Glutamatergic neuron (in vitro differentiated cells): ENCODE measurements at places on chromosomes 7 and 10.

DNA sequence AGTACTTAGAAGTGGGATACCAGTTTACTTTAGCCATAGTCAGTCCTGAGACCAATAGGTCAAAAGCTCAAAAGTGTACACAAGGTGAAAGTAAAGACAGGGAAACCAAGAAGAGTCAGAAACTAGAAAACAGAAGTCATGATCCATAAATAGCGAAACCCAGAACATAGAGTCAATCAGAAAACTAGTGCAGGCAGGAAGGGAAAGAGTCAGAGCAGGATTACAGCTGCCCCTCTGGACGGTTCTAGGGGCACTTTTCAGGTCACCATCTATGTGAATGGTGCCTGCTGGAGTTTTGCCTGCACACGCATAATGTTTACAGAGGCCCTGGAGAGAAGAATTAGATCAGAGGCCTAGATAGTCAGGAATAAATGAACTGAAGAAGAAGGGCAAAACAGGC, 22.4 kb upstream of the DMTF1 start:
- no peak for DNase-seq

DNA sequence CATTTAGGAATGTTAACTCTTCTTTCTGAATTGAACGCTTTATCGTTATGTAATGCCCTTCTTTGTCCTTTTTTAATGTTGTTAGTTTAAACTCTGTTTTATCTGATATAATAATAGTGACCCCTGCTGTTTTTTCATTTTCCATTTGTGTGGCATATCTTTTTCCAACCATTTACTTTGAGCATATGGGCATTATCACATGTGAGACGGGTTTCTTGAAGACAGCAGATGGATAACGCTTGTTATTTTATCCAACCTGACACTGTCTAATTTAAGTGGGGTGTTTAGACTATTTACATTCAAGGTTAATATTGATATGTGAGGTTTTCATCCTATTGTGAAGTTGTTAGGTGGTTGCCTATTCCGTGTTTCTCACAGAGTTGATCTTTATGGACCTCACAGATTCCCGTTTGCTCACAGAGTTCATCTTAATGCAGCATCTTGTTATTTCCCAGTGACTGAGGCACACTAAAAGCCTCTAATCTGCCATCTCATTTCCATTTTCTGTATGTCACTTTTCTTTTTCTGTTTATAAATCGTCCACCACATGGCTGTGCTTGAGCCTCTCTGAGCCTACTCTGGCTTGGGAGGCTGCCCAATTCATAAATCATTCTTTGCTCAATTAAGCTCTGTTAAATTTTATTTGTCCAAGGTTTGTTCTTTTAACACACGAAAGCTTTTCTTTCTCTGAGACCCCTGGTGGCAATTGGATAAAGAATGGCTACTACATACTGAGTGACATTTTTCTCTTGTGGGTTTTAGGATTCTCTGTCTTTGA, 286.2 kb downstream of the HTR7 start:
- DNase-seq, result no peak

DNA sequence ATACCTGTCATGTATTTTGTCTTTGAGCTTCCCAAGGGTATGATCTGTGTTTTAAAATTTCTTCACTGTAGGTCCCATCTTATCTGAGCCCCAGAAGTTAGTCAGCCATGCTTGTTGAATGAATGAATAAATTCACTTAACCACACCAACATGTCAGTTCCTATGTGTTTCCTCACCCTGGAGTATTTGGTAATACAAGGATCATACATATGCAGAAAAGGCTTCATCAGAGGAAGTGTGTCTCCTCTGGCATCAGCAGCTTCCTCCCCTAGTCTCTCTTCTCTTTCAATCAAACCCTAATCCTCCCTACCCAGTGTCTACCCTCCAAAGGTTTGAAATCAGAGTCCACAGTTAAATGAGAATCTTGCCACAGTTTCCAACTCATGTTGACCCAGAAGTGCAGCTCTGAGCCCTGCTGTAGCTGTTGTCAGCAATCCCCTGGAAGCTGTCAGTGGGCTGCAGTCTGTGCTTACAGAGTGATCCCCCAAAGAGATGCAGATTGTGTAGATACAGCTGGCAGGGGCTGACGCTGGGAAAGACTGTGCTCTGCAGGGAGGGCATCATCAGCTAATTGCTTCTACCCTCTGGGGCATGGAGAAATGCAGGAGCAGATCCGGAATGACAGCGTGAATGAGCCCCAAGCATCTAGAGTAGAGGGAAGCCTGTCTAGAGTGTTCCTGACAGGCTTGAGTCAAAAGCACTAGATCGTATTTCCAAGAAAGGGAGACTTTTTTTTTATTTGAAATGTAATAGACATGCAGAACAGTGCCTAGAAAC, 105.0 kb upstream of the WDR11 start:
- peak; percentile 56 for DNase-seq

- DNase-seq, result no peak
Observed at GRCh38 chr10:35172146-35172545, 45.5 kb downstream of the CREM start.

GRCh38 chr10:128043259-128044045, 82.8 kb downstream of the MKI67 start:
- DNase-seq, result no peak

- no peak for DNase-seq
Observed at GRCh38 chr7:12884856-12885440, 197.5 kb downstream of the ARL4A start.

DNA sequence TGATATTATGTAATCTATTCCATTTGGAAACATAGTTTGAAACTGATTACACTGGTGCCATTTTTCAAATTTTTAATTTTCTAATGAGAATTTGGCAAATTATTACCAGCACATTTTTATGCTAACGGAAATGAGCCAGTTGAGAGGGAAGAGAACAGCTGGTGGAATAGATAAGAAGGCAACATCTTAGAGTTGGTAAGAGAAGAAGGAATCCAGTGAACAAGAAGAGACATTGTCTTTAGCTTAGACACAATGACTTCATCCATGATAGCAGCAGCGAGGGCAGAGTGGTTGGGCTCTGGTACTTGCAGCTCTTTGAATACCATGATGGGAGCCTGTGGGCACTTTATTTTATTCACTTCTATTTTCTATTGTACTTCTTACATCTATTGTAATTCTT, 89.6 kb downstream of the CHRM2 start:
- DNase-seq, result no peak

DNA sequence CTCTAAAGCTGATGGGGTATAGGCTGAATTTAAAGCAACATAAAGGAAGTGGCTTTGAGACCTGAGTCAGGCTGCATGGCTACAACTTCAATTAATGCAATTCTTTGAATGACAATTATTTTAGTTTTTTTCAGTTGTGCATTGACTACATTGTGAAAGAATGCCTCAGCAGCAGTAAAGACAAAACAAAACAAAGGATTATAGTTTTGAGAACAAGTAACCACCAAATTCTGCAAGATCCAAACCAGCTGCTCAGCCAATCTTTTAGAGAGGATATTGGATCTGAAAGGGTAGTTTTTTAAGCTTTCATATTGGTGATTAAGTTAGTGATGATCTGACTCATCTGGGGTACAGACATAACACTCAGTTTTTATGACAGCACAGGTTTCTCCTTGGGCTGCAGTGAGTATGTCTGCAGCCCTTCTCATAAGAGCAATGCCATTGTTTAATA, 40.6 kb upstream of the ABCA13 start:
- no peak for DNase-seq

DNA sequence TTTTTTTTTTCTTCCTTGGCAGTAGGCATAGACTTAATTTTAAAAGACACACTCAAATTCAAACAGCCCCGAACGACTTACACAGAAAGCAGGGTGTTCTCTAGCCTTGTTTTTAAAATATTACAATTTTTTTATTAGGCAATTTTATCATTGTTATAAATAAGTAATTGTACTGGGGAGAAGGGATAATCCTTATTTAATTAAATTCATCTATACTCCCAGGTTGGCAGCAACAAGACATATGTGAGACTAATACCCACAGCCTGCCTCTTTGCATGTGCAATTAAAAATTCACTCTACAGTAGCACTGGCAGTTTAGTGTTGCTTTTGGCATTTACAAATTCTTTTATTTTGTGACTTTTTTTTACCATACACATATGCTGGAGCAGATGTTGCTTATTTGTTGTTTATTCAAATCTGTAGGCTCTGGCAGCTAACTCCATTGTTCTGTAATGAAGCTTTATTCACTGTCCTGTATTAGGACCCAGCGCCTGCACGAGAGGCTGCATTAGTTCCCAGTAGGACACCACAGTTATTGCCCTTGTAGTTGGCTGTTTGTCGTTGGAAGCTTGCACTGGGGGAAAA, 84.9 kb upstream of the PPP1R17 start:
- no peak for DNase-seq

GRCh38 chr7:98831641-98832221, 38.1 kb downstream of the TMEM130 start:
- DNase-seq, result peak; percentile 50

- no peak for DNase-seq
Observed at GRCh38 chr10:112875476-112876267, 74.4 kb upstream of the TCF7L2 start.

- no peak for DNase-seq
Observed at GRCh38 chr10:91033324-91033950, 112.5 kb upstream of the ANKRD1 start.

DNA sequence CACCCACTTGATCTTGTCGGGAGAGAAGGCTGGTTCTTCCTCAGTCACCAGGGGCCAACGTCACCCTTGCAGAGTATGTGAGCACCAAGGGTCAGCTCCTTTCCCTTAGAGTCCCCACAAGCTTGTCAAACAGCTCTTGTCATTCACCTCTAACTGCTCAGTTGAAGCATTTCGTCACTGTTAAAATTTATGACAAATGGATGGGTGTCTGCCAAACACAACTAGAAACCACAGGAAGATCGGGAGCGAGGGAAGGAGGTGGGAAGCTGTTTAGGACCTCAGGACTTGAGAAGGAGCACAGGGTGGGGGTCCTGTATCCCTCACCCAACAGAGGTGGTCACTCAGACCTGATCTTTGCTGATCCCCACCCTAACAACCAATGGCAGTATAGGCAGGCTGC, 373.3 kb upstream of the IGFBP3 start:
- DNase-seq, result no peak

GRCh38 chr7:29122081-29122480, 24.3 kb downstream of the CPVL start:
- no peak for DNase-seq

DNA sequence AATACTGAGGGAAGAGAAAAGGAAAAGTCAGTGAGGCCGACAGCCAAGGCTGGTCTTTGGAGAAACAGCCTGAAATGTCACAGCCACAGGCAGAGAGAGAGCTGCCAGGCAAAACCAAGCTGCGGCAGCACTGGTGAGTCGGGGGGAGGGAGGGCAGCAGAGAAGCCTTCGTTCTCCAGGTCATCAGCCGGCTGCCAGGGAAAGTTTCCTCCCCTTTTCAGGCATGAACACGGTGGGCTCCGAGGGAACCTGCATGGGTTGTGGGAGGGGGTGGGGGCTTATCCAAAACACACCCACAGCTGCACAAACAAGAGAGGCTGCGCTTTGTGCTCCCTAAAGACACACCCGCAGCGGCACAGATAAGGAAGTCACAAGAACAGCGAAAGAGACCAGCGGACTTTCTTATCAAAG, 62.3 kb upstream of the NKX6-2 start:
- no peak for DNase-seq

DNA sequence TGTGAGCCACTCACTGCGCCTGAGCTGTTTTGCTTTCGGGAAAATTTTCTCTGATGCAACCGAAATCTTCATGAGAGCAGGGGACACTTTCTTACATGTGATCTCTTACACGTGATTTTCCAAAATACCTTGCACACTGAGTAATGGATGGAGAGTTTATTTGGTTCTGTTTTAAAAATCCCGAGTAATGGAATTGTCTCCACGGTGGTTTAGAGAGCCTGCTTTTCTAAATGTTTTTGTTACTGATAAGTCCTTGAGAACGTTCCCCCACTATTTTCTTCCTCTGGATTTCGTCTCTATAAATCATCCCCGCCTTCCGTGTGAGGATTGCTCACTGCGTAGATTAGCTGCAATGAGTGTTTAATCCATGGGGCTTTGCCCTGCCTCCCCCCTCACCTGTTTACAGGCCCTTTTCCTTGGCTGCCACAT, 25.7 kb downstream of the CAMK1D start:
- no peak for DNase-seq

DNA sequence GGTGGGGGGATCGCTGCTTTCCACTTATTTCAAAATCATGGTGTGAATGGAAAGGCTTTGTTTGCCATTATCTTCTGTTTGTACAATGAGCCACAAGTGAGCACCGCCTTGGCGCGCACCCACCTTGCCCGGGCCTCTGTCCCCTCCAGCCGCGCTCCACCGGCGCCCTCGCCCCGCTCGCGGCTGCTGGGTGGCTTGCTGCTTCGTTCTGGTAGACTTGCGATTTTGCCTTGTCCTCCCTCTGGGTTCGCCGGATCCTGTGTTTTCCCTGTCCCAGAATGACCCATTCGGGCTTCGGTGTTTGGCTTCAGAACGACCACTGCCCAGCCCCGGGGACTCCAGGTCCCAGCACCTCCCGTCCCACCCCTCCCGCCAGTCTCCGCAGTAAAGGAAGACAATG, 273.0 kb upstream of the BMPER start:
- no peak for DNase-seq

- no peak for DNase-seq
Observed at GRCh38 chr10:128007056-128007455, 100.2 kb downstream of the PTPRE start.

DNA sequence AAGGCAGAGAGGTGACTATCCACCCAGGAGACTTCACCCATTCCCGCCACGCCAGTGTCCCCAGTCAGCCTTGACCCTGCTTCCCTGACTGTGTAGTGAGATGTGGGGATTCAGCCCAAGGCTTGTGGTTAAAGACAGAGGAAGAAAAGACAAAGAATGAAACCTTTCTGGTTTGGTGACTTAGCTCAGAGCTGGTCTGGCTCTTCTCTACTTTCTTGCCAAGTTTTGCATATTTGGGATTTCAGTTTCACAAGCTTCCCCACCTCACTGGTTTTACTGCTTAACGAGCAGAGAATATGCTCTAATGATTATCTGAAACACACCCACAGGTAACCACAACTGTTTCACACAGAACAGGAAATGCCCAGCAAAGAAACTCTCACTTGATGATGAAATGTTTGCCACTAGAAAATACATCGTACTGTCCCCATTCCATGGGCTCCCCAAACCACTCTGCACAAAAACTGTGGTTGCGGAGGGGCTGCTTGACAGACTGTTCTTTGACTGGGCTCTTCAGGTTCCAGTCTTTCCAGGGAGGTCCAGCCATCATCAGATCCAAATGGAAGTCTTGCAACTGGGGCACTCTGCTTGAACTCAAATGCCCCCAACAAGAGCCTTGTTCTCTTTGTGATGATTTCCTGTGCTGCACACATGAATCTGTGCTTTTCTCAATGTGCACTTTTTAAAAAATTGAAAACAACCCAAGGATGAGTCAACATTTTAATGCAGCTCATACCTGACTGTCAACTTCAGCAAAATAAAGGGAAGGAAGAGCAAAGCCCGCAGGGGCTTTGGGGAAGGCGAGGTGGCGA, 95.5 kb downstream of the CTBP2 start:
- no peak for DNase-seq

- no peak for DNase-seq
Observed at GRCh38 chr7:23545493-23545892, 13.7 kb upstream of the TRA2A start.
